HepG2 (cell line): ENCODE measurements at places on chromosomes 13 and 19.

- DNase-seq = no peak
These were observed 17.6 kb upstream of the DHRS12 start for GRCh38 chr13:51821606-51822005.

DNA sequence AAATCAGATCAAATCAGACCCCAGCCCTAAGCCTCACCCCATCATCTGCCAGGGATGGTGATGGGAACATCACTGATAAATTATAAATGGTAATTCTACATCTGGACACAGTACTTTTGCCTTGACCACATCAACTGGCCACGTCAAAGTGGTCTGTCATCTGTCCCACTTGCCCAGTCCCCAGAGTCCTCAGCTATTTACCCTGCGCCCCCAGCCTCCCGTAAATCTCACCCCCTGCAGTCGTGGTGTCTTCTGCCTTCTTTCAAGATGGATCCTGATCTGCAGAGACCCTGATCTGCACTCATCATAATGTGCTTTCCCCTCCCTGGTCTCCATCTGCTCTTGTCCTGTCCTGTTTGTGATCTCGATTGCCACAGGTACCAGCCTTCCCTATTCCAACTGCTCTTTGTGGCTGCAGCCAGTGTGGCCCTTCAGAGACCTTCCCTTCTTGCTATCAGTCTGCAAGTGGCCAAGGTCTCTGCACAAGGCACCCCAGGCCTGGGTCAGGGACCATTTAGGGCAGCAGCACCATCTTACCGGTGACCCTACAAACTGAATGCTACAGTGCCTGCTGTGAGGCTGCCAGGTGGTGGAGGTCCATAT, 26.7 kb upstream of the POP4 start:
- DNase-seq = no peak

- peak; percentile 90 for DNase-seq
These were observed 832 bp upstream of the ZNF491 start for GRCh38 chr19:11797491-11797890.

- DNase-seq = no peak
These were observed 7.1 kb upstream of the EPN1 start for GRCh38 chr19:55667958-55668357.

DNA sequence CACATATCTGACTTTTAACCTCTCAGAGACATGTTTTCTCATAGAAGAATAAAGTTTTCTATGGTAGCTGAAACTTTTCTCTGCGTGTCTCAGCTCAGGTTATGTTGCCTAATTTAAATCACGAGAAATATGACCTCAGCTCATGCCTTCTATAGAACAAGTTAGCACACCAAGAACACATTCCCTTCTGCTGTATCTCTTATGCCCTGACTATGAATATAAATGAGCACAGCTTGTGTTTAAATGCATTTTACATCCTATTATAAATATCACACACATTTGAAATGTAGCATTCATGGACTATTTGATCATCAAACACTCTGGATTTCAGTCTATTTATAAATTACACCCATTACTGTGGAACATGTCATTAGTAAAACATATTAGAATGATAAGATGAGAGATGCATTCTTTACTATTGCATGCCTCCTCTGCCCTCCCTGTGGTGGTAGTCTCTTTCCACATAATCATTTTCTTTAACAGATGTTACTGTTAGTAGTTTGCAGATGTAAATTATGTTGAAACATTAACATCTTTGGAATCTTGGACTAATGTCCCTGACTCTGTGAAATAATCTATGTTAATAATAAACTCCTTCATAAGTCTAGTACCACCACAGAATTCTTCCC, 2044.9 kb upstream of the PCDH20 start:
- DNase-seq = no peak

GRCh38 chr19:40762754-40763470, 11.9 kb downstream of the SNRPA start:
- no peak for DNase-seq

- no peak for DNase-seq
These were observed at the start of gene DOCK6 for GRCh38 chr19:11261971-11262839. TSS of gene DOCK6 (minus strand) at chr19:11262524. CDS start at chr19:11262440, 84 bp downstream.

GRCh38 chr19:54084410-54084809, 3.2 kb upstream of the TARM1 start:
- DNase-seq = no peak

GRCh38 chr19:35120492-35120891, 4.9 kb downstream of the FXYD3 start:
- DNase-seq = no peak

- DNase-seq = no peak
These were observed 94.1 kb downstream of the TNFSF13B start for GRCh38 chr13:108363666-108364065.

GRCh38 chr19:6514926-6515544, 12.9 kb upstream of the TUBB4A start:
- DNase-seq = no peak

- no peak for DNase-seq
These were observed 1.5 kb downstream of the STARD13 start for GRCh38 chr13:33284031-33284430.

- DNase-seq = peak; percentile 39
These were observed 6.2 kb downstream of the SYT5 start for GRCh38 chr19:55173714-55174409.

- DNase-seq = peak; percentile 90
These were observed 42.3 kb downstream of the LYL1 start for GRCh38 chr19:13060233-13060963.

GRCh38 chr13:89465366-89465765, 1794.2 kb downstream of the SLITRK5 start:
- no peak for DNase-seq

- peak; percentile 79 for DNase-seq
These were observed 46.8 kb downstream of the LATS2 start for GRCh38 chr13:21014502-21015170.

GRCh38 chr19:1040476-1041271, 767 bp downstream of the ABCA7 start:
- peak; percentile 87 for DNase-seq

- no peak for DNase-seq
These were observed 5.0 kb downstream of the FPR3 start for GRCh38 chr19:51799774-51800472.

DNA sequence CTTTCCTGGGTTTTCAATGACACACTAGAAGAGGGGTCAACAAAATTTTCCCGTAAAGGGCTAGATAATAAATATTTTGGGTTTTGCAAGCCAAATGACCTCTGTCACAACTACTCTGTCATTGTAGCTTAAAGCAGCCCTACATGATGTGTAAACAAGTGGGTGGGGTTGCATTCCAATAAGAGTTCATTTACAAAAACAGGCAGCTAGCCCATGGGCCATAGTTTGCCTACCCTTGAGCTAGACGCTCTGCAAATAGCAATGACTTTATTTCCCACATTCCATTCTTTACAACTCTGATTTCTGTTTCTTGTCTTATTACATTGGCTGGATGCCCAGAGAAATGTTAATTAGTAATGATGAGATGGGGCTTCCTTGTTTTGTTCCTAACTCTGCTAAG, 76.0 kb downstream of the ZNF557 start:
- peak; percentile 58 for DNase-seq

DNA sequence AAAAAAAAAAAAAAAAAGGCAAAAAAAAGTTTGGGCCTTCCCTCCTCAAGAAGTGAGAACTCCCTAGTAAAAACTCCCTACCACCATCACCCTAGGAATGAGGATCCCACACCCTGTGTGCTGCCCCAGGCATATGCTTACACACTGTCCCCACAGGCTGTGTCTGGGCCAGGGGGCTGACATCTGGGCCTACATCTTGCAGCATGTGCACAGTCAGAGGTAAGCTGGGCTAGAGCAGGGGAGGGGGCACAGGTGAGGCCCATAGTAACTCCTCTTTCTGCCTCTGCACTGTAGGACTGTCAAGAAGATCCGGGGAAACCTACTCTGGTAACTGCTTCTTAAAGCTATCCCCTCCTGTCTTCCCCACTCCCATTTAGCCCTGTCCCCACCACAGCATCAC, 1.0 kb downstream of the HAUS5 start:
- no peak for DNase-seq

DNA sequence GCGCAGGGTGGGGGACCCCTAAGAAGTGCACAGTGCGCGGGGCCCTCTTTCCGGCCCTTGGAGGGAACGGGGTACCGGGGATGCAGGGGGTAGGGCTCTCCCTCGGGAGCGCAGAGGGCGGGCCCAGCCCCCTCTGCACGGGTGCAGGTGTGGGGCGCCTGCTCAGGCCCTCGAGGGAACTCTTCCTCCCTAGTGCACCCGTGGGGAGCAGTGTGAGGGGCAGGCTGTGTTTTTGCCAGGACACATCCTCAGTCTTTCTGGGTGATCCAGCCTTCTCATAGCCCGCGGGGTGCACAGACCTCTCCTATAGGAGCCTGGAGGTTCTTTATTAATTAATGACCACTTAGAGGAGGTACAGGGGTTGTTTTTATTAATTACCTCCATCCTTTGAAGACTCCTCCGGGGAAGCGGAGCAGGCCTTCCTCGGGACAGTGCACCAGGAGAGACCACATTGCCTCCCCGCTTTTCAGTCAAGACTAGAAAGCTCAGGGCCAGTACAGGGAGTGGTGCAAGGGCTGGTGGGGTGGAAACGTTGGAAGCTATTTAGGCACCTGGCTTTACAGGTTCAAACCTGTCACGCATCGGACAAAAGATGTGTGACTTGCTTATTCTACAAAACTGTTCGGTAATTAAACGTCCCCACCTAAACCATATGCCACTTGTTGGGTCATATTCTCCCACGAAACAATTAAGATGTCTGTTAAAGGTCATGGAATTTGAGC, 598 bp upstream of the GJB6 start:
- DNase-seq = no peak

DNA sequence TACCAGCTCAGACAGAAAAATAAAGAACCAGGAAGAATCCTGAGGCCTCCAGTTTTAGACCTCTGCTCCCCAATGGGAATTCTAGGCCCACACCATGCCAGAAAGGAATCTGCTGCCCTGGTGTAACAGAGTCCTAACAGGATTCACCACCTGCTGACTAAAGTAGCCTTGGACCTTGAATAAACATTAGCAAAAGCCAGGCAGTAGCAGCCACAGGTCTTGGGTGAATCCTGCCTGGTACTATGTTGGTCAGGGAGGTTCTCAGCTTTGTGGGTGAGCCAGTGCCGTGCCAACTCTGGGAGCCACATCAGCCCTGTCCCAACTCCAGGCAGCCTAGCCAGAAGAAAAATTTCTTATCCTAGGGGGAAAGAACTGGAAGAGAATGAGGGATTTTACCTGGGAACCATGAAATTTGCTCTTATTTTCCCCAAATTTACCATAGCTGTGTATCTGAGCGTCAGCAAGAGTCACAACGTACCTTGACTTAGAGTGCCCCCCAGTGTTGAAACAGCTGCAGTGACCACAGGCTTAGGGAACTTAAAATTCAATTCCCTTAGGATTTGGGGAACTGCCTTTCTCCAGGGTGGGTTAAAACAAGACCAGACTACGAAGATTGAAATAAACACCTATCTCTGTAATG, 1895.6 kb upstream of the PRR20A start:
- DNase-seq = peak; percentile 1
